ENCODE measurements at places on chromosomes 3 and 15. TPM values are rescaled to one million over a fixed set of nuclear protein-coding genes. Genes with fewer than 3 reads are reported as not detected.

DNA sequence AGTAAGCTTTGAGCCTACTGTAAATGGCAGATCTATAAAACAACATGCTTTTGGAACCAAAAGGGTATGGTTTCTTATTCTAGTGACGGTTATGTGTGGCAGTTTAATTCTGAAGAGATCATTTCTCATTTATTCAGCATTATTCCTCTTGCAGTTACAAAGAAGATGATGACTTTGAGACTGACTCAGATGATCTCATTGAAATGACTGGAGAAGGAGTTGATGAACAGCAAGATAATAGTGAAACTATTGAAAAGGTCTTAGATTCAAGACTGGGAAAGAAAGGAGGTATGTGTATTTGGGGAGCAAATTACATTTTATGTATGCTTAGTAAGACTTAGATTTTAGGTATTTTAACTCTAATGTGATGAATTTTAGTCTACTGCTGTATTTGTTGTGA is 41.5 kb downstream of the CHD2 start:
- peaks cover 4% of the 10 kb centered on the region for H3K4me1 ChIP-seq
- H3K27ac ChIP-seq = no peak overlapping the region
- H3K27me3 ChIP-seq = no peaks in the 10 kb centered on the region
- DNase-seq = no peak
- H3K36me3 ChIP-seq = peaks cover 3% of the 10 kb centered on the region
- H3K4me3 ChIP-seq = no peak overlapping the region

GRCh38 chr3:45785605-45786150 is 10.7 kb downstream of the SLC6A20 start:
- DNase-seq = no peak
- H3K4me1 ChIP-seq = no peaks in the 10 kb centered on the region
- no peaks in the 10 kb centered on the region for H3K27me3 ChIP-seq
- H3K4me3 ChIP-seq = no peak overlapping the region

GRCh38 chr3:162165346-162165745 is 668.7 kb downstream of the OTOL1 start:
- H3K4me3 ChIP-seq = no peak overlapping the region
- no peaks in the 10 kb centered on the region for H3K36me3 ChIP-seq
- DNase-seq = no peak
- no peaks in the 10 kb centered on the region for H3K4me1 ChIP-seq
- no peaks in the 10 kb centered on the region for H3K27me3 ChIP-seq

DNA sequence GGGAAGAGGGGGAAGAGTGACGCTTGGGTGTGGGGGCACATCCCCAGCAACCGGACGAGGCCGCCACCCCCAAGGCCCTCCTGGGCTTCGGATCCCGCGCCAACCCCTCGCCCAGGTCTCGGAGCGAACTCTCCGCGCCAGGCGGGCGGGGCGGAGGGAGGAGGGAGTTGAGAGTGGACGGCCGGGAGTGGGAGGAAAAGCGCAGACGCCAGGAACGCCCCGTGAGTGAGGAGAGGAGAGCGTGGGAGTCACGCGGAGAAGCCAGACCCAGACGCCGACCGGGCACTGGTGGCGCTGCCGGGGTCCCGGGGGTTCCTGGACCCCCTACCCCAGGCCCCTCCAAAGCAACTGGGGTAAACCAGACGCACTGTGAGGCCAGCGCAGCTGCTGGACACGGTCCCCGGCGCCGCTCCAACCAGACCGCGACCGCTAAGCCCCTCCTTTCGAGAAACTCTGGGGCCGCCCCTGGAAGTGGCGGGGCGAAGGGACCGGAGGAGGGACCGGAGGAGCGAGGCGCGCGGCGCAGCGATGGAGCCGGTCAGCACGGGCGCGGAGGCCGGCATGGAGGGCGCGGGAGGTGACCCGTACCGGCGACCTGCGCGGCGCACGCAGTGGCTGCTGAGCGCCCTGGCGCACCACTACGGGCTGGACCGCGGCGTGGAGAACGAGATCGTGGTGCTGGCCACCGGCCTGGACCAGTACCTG is at the start of gene EFCC1:
Gene EFCC1 (plus strand): TSS at position 204 of the 705 bp plus-strand sequence. CDS start 325 bp downstream, at position 529.
- H3K36me3 ChIP-seq = no peaks in the 10 kb centered on the region
- peaks cover 67% of the 10 kb centered on the region for H3K27me3 ChIP-seq
- peak within 1 kb of the TSS; percentile 85 for H3K27ac ChIP-seq

GRCh38 chr3:60528651-60529050 is 722.6 kb downstream of the FHIT start:
- H3K27ac ChIP-seq = no peak overlapping the region
- no peaks in the 10 kb centered on the region for H3K36me3 ChIP-seq
- H3K27me3 ChIP-seq = no peaks in the 10 kb centered on the region
- no peak for DNase-seq
- H3K4me1 ChIP-seq = no peaks in the 10 kb centered on the region

DNA sequence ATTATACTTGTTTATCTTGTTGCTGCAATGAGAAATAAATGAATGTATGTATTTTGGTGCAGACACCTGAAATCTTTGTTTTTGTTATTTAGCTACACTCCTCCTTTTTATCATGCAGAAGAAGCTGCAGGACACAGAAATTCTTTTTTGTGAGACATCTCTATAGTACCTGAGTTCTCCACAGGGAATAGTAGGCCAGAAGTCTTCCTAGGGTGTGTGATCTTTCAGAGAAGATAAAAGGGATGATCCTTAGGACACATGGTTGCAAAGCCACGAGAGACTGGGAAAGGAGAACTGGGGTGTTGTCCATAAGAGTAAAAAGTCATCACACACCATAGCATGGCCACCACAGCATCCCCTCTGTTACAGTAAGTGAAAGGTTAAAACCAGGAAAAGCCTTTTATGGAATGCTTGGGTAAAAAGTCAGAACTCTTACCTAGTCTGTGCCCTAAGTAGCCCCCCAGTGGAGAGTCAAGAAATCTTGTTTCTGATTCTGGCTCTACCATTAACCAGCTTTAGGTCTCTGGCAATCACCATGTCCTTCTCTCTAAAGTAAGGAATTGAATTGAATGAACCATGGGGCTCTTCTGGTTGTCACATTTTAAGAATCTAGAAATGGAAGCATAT is 31.9 kb upstream of the ADGRG7 start:
- DNase-seq = no peak
- H3K36me3 ChIP-seq = no peaks in the 10 kb centered on the region
- no peaks in the 10 kb centered on the region for H3K4me1 ChIP-seq

GRCh38 chr3:45252826-45253225 is 26.7 kb upstream of the TMEM158 start:
- no peak overlapping the region for H3K4me3 ChIP-seq
- H3K36me3 ChIP-seq = no peaks in the 10 kb centered on the region
- H3K27me3 ChIP-seq = peaks cover 3% of the 10 kb centered on the region
- no peaks in the 10 kb centered on the region for H3K4me1 ChIP-seq
- no peak for DNase-seq

Gene SYNPR
- 0.43 TPM for total RNA-seq

Gene NEIL1
- 6.3 TPM for total RNA-seq
